Adrenal gland (tissue), 19 donors: ENCODE measurements at places on chromosomes 1 and 21.

DNA sequence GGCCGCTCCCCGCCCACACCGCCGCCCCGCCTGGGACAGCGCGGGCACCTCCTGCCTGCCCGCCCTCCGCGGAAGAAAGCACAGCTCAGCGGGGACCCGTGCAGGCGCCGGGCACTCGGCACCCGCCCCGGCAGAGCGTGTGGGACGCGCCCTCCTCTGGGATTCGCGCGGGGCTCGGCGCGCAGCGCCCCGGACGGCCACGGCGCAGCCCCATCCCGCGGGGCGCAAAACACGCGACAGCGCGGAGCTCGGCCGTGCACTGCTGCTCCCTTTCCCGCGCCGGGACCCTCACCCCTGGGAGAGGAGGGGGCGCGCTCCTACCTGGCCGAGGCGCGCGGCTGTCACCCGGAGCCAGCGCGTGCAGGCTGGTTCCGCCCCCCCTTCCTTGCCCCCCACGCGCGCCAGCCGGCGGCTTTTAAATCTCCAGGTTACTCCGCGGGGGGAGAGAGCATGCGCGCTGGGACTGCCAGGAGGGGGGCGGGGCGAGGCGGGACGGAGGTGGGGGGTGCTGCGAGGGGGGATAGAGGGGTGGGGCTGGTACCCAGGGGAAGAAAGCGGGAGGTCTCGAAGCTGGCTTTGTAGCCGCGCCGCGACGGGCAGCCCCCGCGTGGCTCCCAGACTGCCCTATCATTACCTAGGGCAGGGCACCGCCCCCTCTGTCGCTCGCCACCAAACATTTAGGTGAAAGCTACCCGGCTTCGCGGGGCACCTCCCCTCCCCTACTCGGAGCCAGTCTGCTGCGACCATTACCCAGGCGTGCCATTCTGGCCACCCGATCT is at the start of gene SLC45A3:
TSS of gene SLC45A3 (minus strand) at position 437 of the 779 bp plus-strand sequence. CDS start 15,853 bp downstream, outside the sequence.
- H3K27ac ChIP-seq = peak within 1 kb of the TSS; percentile 39
- H3K27me3 ChIP-seq = no peaks in the 10 kb centered on the region
- no peaks in the 10 kb centered on the region for H3K36me3 ChIP-seq
- peak within 1 kb of the TSS; percentile 73 for H3K4me3 ChIP-seq
- no peak for DNase-seq

DNA sequence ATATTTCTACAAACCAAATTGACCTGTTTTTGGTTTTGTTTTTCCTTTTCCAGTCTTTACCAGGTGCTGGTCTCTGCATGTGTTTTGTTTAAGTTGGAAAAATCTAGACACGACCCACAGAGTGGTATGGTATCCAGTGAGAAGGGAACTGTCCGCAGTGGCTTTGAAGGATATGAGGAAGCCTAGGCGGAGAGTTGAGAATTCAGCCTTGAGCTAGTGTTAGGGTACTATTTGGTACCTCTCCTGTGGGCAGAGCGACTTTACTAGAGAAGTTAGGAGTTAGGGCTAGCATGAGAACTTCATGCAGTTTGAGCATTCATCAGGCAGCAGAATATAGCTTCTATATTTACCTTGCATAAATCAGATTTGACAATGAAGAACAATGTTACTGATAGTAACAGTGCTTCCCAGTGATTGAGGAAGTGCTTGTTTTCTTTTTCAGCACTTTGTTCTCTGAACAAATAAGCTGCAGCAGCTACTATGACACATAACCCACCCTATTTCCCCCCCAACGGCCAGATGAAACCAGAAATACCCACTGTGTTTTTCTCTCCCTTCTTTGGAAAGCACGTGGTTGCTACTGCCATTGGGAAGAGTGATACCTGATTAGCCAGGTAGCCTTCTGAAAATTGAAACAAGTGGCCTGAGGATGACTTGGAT is 19.0 kb downstream of the MRPS6 start:
- H3K4me1 ChIP-seq = peaks cover 41% of the 10 kb centered on the region
- no peak for DNase-seq
- no peaks in the 10 kb centered on the region for H3K27me3 ChIP-seq
- no peak overlapping the region for H3K27ac ChIP-seq
- no peaks in the 10 kb centered on the region for H3K36me3 ChIP-seq

DNA sequence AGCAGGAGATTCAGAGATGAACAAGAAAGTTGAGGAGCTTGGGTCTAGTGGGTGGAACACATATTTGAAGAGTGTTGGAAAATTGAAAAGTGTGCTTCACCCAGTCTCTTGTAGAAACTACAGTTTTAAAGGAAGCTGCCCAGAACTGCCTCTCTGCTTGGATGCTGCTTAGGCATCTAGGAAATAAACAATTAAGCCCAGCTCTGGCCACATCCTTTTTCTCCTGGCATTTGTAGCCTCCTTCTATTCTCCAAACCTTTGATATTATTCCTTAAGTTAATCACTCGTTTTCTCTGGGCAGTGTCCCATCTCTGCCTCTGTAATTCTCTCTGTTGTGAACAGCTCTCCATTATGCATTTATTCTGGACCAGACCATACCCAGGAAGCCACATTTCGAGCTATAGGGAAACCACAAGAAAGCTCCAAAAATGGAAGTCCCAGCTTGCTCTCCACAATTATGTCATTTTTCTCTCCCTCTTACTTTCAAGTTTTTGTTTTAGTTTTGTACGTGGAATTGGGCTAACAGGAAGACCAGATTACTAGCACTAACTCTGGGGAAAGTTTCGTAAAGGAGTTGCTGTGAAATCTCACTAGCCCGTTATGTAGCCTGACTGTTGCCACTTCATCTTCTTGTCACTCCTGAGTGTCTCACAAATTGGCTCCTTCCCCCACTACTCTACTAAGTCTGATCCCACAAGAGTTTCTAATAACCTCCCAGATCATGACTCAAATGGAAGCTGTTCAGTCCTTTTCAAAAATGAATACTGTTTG is 102.2 kb downstream of the NTMT2 start:
- H3K27ac ChIP-seq = no peak overlapping the region
- H3K27me3 ChIP-seq = no peaks in the 10 kb centered on the region
- no peak overlapping the region for H3K4me3 ChIP-seq
- DNase-seq = no peak

- no peaks in the 10 kb centered on the region for H3K27me3 ChIP-seq
- H3K36me3 ChIP-seq = no peaks in the 10 kb centered on the region
- no peak overlapping the region for H3K27ac ChIP-seq
- H3K4me3 ChIP-seq = no peak overlapping the region
- no peaks in the 10 kb centered on the region for H3K4me1 ChIP-seq
- DNase-seq = no peak
Measured at GRCh38 chr1:199815947-199816346, 211.6 kb upstream of the NR5A2 start.

- no peaks in the 10 kb centered on the region for H3K36me3 ChIP-seq
- no peak for DNase-seq
- H3K4me1 ChIP-seq = no peaks in the 10 kb centered on the region
Measured at GRCh38 chr1:222002503-222002902, 260.6 kb upstream of the DUSP10 start.
